ENCODE measurements at places on chromosomes 3 and 15.

DNA sequence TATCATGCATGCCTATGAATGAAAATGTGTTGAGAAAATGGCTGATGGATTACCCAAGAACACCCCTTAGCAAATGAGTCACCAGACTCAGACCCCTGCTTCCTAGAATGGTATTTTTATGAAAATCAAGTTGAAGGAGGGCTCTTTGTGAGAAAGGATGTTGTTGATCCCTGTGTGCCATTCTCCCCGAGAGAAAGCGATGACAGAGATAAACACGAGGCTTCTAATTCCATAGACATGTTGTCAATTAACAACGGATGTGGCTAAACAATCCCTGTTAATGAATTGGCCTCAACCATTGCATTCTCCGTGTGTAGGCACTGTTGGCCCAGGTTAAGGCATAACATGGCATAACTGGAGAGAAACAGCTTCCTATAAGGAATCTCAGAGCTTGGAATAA lies 5.8 kb upstream of the OXTR start:
- DNase-seq = peak; percentile 47

- peak; percentile 53 for DNase-seq
Observed at GRCh38 chr15:83248151-83249029, 36.1 kb downstream of the BNC1 start.

- no peak for DNase-seq
Observed at GRCh38 chr15:98123297-98123696, 162.8 kb downstream of the ARRDC4 start.

GRCh38 chr15:68302729-68303128 lies 25.2 kb downstream of the FEM1B start:
- DNase-seq = no peak

GRCh38 chr3:4834403-4834866 lies 144.8 kb upstream of the BHLHE40 start:
- DNase-seq = no peak

- no peak for DNase-seq
Observed at GRCh38 chr3:135918600-135918999, 46.9 kb upstream of the PPP2R3A start.

DNA sequence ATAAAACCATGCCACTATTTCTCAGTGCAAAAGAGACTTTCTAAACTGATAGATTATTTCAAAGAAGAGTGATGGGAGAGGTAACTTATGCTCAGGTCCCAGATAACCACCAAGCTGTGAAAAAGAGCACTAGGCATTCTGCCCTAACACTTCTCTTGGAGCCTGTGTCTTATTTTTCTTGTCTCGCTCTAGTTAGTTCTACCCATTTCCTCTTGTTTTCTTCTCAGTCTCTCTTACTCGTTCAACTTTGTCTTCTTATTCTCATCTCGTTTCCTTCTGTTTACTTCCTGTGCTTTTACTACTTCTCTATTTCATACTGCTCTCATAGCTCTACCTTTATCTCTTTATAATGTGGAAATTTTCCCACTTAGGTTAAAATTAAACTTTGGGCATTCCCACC lies 91.8 kb upstream of the CGNL1 start:
- DNase-seq = no peak

GRCh38 chr3:161166051-161166450 lies 55.1 kb upstream of the NMD3 start:
- DNase-seq = no peak

DNA sequence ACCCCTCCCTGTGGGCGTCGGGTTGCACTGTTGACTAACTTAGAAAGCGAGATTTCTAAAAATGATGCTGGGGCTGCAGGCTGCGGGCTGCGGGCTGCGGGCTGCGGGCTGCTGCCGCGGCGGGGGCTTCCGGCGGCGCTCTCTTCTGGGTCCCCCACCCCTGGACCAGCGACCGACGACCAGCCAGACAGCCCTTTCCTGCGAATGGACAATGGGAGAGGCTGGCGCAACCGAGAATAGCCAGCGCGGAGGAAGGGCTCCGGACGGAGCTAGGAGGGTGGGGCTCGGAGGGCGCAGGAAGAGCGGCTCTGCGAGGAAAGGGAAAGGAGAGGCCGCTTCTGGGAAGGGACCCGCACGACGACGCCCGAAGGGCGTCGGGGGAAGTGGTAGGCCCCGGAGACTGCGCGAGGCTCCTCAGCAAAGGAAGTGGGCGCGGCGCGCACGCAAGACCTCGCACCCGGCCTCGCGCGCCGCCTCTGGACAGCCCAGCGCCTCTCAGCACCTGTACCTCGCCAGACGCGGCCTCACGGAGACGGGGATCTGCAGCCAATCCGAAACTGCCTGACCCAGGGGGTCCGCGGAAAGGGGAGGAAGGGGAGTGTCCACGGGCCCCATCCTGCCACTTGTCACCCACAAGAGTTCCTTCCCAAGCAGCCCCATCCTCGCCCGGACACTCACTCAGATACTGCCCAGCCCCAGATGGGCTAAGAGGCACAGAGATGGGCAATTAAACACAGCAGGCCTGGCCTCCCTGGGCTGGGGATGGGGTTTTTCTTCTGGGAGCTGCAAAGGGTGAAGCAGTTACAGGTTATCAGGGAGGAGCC lies 70.7 kb downstream of the SLC12A8 start:
- DNase-seq = peak; percentile 90

DNA sequence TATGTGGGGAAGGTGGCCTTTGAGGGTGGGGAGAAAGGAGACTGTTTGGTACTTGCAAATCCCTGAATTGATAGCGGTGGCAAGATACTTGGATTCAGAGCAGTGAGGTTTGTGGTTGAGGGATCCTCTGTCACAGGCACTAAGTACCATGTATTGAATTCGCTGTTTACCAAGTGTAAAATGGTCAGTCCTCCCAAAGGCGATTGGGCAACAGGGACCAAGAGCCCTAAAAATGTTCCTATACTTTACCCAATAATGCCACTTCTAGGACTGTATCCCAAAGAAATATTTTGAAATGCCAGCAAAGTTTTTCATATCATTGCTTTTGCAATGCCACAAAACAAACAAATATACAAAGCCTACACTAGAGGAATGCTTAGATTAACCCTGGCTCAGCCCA lies 43.4 kb upstream of the MRPS22 start:
- no peak for DNase-seq
